ENCODE measurements at places on chromosomes 6 and 20. TPM values are rescaled to one million over a fixed set of nuclear protein-coding genes. Genes with fewer than 3 reads are reported as not detected.
A peak's percentile ranks its signal among the peaks of the same experiment; 100 is the strongest.

DNA sequence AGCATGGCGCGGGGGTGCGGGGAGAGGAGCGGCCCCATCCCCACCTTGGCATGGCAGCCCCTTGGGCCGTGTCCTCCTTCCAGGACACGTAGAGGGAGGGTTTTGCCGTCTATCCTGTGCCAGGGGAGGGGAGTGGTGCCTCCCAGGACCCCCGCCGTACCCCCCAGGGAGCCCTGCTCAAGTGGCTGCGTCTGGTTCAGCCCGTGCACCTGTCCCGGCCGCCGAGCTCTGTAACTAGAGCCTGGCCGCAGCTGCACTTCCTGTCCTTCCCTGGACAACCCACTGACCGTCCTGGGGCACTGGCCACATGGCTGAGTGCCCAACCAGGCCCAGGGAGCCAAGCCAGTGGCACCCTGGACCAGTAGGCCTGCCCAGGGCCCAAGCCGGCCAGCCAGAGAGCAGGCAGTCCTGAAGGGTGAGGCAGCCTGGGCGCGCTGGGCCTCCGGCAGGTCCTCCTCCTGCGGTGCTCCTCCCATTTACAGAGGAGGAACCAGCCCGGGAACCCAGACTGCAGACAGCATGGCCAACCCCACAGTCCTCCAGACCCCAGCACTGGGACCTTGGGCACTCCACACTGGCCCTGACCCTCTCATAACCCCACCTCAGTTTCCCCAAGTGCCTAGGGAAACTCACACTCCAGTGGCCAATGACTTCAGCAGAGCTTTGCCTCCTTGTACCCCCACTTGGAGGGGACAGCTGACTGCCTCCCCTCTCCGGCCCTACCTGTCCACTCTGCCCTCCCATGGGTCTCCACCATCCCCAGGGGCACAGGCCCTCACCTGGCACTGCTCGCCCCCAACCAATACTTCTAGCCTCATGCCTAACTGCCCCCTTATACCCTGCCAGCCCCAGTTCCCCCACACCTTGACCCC is 8.7 kb downstream of the LAMA5 start:
- no peak for DNase-seq
- H3K4me3 ChIP-seq, result no peak overlapping the region
- no peak overlapping the region for H3K27ac ChIP-seq
- H3K4me1 ChIP-seq, result peaks cover 55% of the 10 kb centered on the region
- H3K27me3 ChIP-seq, result no peaks in the 10 kb centered on the region

DNA sequence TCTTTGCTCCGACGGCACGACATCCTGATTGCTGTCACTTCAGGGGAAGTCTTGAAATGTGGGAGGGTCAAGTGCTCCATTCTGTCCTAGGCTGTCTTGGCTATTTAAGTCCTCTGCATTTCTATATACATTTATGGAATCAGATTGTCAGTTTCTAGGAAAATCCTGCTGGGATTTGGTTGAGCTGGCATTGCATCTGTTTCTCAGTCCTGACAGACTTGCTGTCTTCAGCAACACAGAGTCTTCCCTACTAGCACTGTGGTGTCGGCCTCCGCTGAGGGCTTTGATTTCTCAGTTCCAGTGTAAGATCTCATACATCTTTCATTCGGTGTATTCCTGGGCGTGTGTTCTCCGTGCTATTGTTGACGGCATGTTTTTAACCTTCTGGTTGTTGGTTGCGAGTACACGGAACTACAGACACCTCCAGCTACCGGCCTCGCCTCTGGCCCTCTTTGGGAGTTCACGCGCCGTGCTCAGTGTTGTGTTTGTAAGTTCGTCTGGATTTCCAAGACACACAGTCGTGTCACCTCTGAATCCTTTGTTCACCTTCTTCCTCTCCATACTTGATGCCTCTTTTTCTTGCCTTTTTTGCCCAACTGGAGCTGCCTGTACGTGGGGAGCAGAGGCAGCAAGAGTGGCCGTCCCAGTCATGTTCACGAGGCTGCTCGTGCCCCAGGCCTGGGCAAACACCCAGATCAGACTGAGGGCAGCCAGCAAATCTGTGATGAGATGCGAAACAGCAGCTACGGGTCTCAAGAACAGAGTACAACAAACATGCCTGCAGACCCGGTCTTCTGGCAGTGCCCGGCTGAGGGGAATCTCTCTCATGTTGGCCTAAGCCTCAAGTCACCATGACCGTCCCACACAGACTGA is 92.8 kb downstream of the TAF4 start:
- H3K36me3 ChIP-seq, result peaks cover 3% of the 10 kb centered on the region
- no peak overlapping the region for H3K4me3 ChIP-seq
- no peaks in the 10 kb centered on the region for H3K27me3 ChIP-seq
- no peaks in the 10 kb centered on the region for H3K4me1 ChIP-seq
- no peak for DNase-seq

GRCh38 chr20:62702013-62702300 is 6.7 kb upstream of the NTSR1 start:
- no peak overlapping the region for H3K27ac ChIP-seq
- H3K36me3 ChIP-seq, result no peaks in the 10 kb centered on the region
- peaks cover 20% of the 10 kb centered on the region for H3K4me1 ChIP-seq
- no peak for DNase-seq
- no peak overlapping the region for H3K4me3 ChIP-seq
- peaks cover 4% of the 10 kb centered on the region for H3K27me3 ChIP-seq

The NRSN2 gene
- total RNA-seq, result 64.0 TPM

DNA sequence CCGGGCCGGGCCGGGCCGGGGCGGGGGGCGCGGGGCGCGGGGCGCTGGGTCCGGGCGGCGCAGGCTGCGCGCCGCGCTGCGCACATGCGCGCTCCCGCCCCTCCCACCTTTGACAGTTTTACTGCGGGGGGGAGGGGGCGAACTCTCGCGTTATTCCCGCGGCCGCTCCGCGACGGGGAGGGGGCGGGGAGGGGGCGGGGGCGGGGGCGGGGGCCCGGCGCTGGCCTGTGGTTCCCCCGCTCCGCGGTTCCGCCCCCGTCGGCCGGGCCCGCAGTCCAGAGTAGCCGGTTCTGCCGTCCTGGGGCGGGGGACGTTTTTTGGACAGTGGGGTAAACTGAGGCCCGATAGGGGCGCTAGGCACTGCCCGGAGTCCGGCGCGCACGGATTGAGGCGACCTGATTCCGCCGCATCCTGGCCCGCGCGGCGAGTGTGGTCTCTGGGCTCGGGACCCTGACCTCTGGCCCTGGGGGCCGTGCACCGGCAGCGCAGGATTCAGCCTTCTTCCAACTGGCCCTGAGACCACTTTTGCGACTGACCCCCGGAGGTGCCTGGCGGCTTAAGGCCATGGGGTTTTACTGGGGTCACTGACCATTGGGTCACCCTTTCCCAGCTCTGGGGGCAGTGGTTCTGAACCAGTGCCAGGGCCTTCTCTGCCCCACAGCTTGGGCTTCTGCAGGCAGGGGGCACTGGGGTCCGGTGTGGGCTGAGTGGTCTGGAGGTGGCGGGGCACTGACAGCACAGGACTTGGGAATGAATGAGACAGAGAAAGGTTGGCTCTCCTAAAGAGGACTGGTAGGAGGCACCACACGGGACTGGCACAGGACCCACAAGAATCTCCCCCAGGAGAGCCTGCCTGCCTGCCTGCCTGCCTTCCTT is at the start of gene ZNF512B:
Gene ZNF512B (minus strand): TSS at position 93 of the 876 bp plus-strand sequence. CDS start 1,980 bp downstream, outside the sequence.
- H3K27ac ChIP-seq, result peak within 1 kb of the TSS; percentile 33
- H3K27me3 ChIP-seq, result no peaks in the 10 kb centered on the region
- peak within 1 kb of the TSS; percentile 67 for H3K4me3 ChIP-seq
- DNase-seq, result no peak
- H3K4me1 ChIP-seq, result peaks cover 20% of the 10 kb centered on the region

DNA sequence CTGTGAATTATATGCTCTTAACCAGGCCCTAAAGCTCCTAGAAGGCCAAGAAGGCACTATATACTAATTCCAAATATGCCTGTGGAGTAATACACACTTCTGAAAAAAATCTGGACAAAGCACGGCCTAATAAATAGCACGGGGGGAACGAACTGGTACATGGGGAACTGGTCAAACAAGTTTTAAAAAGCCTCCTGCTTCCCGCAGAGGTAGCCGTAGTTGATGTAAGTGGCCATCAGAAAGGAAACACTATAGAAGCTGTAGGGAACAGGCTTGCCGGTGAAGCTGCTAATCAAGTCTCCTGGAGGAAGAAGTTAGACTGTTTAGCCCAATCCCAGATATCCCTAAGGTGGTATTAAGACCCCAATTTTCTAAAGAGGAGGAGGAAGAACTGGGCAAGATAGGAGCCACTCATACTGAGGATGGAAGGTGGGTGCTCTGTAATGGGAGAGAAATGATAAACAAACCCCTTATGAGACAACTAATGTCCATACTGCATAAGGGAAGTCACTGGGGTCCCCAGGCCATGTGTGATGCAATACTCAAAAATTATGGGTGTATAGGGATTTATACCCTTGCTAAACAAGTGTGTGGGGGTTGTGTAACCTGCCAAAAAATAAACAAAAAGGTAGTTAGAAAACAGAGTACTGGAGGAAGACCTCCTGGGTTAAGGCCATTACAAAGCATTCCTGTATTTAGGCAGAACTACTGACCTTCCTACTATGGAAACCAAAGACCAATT is 27.1 kb upstream of the ZNF318 start:
- no peaks in the 10 kb centered on the region for H3K36me3 ChIP-seq
- H3K27me3 ChIP-seq, result peaks cover 8% of the 10 kb centered on the region
- no peak overlapping the region for H3K27ac ChIP-seq
- no peak for DNase-seq

The ZC2HC1B gene
- not detected for total RNA-seq

DNA sequence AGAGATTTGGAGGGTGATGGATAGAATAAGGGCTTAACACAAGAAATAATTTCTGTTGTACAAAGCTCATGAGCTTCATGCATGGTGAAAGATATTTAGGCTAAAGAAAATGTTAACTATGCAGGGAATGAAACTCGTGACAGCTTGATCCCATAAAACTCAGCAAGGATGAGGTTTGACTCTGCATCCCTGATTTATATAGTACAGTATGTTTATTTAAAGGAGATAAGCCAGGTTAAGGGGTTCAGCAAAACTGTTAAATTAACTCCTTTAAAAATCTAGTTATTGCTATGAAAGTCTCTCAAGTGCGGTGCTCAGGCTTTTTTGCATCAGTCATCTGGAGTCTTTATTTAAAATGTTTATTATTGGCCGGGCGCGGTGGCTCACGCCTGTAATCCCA is 326.4 kb downstream of the LAMA2 start:
- DNase-seq, result no peak
- no peak overlapping the region for H3K27ac ChIP-seq

Data from astrocyte (in vitro differentiated cells and primary cell).